ENCODE measurements at places on chromosomes 16 and 17. TPM values are rescaled to one million over a fixed set of nuclear protein-coding genes. Genes with fewer than 3 reads are reported as not detected.

The PRAC1 gene
- total RNA-seq = not detected

DNA sequence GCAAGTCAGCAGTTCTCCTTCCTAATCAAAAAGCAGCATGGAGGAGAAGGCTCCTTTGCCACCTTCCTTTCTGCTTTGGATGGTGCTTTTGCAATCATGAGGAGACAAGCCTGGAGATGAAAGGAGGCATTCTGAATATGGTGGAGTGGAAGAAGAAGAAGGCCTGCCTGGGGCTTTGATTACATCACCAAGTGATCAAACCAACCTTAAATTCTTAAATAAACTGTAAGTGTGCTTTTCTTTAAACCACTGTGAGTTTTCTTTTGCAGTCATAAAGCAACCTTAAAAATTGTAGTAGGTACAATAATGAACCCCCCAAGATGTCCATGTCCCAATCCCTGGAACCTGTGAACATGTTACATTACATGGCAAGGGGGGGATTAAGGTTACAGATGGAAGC, 31.7 kb upstream of the IL21R start:
- no peak for DNase-seq

- no peak for DNase-seq
Measured at GRCh38 chr17:61005358-61005757, 327.7 kb downstream of the BCAS3 start.

The C1QTNF1 gene
- total RNA-seq = 3.3 TPM

GRCh38 chr17:57395721-57396321, 139.5 kb downstream of the MSI2 start:
- DNase-seq = no peak

GRCh38 chr16:50114357-50115129, 38.6 kb upstream of the TENT4B start:
- no peak for DNase-seq

The C1QL1 gene
- total RNA-seq = 0.96 TPM

- DNase-seq = no peak
Measured at GRCh38 chr16:19875900-19876299, 8.7 kb downstream of the GPRC5B start.

The HOXB6 gene
- not detected for total RNA-seq

DNA sequence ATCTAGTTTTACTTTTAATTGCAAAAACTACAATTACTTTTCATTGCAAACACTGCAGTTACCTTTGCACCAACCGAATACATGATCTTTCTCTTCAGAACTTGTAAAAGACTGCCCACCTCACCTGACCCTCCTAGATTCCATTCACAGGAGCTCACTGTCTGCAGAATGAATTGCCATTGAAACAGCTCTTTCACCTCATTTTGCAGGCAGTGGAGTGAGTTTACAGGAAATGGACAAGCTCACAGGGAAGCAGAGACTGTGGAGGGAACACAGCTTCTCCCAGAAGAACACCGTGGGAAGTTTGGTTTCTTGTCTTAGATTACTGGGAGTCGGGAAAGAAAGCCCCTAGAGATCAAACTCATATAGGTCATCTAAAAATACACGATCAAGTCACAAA, 439.7 kb upstream of the RBFOX1 start:
- DNase-seq = no peak

GRCh38 chr17:2445638-2446037, 44.8 kb upstream of the MNT start:
- no peak for DNase-seq

The CNGB1 gene
- not detected for total RNA-seq

DNA sequence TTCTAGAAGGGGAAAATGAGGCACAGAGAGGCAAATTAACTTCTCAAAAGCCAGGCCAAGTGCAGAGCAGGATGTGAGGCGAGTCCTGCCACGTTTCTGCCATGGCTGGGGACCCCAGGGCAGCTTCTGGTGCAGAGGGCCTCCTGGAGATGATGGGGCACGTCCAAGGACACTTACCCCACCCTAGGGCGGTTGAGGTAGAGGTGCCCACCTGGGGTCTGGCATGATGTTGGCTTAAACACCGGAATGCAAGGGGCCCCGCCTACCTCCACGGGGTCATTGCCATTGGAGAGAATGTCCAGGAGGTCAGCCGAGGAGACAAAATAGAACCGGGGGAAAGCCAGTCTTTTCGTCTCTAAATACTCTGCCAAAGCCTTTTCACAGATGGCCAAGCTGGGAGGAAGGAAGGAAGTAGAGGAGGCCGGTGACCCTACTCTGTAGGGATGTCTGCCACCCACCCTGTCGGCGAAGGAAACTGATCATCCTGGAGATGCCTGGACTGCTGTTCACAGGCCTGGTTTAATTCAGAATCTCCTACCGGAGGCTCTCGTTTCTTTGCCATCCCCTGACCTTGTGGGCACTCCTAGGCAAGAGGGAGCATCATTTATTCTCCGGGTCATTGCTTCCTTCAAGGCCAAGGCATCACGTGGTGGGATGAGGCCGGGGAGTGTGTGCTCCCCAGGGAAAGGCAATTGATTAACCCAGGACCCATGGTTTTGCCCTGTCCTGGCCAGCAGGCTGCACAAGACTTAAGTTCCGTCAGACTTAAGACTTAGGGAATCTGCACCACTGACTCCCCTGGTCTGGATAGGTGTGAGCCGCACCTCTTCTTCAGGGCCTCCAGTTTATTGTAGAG, 70.5 kb downstream of the DNAH17 start:
- DNase-seq = no peak

DNA sequence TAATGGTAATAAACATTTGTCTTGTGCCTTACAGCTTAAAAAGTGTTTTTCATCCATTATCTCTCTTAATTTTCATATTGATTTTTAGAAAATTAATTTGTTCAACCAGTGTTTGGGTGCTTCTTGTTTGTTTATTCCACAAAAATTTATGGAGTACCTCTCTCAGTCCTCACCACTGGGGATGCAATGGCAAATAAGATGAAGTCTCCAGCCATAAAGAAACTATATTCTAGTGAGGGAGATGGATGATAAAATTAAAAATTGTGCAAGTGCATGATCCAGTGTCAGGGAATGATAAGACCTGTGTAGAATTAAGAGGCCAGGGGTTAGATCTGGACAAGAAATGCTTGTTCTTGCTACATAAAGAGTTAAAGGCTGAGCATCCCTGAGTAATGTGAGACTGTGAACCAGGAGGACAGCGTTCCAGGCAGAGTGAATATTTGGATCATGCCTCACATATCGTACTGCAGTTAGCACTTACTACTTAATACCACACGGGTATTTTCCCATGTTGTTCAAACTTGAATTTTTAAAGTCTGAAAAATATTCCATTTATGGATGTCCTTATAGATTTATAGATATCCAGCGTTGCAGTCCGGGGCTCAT, 535.7 kb upstream of the HSBP1 start:
- DNase-seq = no peak

DNA sequence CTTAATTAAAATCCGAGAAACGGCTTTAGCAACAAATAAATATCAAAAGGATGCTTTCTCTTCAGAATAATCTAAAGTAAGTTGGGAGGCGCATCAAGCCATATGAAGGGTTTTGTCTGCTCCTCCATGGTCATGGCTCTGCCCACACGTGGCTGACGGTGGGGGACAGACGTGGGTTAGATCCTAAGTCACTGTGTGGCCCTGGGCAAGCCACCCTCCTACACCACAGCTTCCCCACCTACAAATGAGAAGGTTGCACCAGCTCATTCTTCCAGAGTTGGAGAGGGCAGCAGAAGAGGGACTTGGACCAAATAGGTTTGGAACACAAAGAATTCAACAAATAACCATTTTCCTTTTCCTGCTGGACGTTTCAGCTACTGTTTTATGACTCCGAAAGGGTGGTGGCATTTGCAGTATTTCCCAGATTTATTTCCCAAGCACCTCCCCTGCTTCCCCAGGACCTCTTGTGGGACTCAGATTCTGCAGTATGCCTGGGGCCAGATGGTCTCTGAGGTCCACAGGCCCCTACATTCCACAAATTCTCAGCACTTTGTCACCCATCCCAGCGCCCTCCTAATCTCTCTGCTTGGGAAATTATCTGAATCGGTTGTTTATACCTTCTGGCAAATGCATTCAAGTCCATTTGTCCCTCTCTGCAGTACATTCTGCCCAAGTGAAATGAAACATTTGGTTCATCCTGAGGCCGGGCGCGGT, 17.8 kb downstream of the LRRC75A start:
- no peak for DNase-seq

DNA sequence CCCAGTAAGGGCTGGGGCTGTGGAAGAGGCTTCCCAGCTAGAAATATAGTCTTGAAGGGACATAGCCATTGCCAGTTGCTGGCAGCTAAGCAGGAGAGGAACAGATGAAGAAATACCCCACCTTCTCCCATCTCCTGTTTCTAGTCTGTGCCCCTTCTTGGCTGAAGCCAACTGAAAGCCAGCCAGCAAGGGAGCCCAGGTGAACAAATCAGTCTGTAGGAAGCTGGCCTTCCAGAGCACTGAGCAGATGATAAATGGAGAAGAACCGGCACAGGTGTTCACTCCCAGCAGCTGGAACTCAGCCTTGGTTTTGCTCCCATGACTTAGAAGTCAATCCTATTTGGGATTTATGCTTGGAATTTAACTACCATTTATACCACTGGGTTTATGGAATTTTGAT, 69.2 kb upstream of the DHX40 start:
- DNase-seq = no peak

DNA sequence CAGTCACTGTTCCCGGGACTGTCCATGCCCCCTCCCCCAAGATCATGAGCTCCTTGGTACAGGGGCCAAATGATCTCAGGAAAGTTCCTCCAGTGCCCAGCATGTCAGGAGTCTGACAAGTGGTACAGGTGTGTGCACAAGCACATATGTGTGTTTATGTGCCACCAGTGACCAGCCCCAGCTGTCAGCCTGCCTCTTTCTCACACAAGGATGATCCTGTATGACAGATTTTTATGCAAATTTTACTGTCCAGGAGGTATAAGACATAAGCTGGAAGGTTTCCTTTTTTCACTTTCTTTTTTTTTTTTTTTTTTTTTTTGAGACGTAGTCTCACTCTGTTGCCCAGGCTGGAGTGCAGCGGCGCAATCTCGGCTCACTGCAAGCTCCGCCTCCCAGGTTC, 31.4 kb upstream of the GFOD2 start:
- DNase-seq = no peak

The DUSP14 gene
- total RNA-seq = 31.7 TPM

DNA sequence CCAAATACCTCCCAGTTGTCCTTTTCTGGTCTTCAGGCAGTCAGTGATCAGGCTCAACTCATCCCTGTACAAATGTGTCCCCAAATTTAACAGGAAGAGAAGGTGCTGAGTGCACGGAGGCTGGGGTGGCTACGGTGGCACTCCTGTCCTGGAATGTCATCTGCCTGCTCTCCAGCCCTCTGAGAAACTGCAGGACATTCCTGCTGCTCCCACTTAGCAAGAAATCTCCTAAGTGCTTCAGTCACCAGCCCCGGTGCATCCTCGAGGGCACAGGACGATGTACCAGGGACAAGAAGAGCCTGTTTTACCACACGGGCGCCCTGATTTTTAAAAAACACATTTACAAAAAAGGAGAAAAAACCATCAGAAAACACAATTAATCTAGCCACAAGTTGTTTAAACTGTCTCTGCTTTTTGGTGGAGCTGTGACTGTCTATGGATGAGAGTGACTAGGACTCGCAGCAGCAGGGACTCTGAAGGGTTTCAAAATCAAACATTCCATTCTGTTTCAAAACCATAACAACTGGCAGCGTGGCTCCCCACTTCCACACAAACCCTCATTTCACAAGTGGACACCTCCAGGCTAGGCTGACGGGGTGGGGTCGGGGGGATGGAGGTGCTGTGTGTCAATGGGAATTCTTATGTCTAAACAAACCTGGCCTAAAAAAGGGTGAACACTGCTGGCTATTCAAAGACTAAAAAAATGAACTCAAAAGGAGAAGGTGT, 65.3 kb upstream of the CNEP1R1 start:
- DNase-seq = no peak

DNA sequence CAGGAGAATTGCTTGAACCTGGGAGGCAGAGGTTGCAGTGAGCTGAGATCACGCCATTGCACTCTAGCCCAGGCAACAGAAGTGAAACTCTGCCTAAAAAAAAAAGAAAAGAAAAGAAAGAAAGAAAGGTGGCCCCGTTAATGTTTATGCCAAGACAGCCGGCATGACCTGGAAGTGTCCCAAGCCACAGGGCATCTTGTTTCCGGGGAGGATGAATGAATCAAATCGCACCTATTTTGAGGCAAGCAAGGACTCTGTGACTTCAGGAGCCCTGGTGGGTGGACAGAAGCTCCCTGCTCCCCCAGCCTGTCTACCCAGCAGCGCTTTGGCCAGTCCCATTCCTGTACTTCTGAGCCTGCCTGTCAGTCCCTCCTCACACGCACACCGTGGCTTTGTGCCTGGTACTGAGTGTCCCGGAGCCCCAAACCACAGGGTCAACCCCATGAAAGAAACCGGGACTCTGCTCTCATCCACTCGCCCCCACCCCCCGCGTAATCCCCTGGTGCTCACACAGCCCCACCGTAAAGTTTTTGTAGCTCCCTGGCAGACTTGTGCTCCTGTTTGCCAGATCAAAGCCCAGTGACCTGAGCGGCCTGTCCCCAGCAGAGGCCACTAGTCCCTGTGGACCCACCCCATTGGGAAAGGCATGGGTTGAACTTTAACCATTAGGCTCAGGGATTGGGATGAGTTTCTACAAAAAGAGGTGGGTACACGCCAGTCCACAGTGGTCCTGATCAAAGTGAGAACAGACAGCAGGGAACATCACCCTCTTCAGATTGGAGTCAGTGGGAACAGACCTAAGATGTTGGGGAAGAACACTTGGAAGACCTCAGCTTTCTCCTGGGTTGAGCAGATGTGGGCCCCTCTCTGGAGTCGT, 19.3 kb downstream of the CD2BP2 start:
- peak; percentile 72 for DNase-seq

- DNase-seq = no peak
Measured at GRCh38 chr16:88491560-88492310, 38.7 kb downstream of the ZFPM1 start.

DNA sequence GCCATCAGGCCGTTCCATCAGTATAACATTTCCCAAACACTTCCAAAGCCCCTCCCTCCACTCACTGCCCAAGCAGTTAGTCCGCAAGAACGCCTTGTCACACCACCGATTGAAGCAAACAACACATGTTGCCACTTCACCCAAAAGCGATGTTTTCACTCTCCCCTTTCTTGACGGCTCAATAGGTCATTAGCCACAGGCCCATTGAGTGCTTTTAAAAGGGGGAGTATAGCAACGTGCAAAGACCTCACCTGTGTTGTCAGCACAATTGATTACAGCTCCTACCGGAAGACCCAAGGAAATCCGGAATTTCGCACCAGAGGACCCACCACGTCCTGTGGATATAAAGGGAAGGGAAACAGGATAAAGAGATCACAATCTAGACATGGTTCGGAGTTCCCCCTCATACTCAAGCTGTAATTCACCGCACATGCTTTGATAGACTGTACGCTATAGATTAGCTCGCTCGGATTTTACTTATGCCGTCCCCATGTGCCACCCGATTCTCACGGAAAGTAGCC, 690 bp downstream of the RPL23 start:
- no peak for DNase-seq

All from MCF 10A (cell line).